NCI-H526 (cell line): ENCODE measurements at places on chromosomes 5 and 9.

GRCh38 chr5:33400675-33401074 lies 40.1 kb upstream of the TARS1 start:
- DNase-seq = no peak

- no peak for DNase-seq
These were observed 3.5 kb upstream of the ACTBL2 start for GRCh38 chr5:57486027-57486602.

DNA sequence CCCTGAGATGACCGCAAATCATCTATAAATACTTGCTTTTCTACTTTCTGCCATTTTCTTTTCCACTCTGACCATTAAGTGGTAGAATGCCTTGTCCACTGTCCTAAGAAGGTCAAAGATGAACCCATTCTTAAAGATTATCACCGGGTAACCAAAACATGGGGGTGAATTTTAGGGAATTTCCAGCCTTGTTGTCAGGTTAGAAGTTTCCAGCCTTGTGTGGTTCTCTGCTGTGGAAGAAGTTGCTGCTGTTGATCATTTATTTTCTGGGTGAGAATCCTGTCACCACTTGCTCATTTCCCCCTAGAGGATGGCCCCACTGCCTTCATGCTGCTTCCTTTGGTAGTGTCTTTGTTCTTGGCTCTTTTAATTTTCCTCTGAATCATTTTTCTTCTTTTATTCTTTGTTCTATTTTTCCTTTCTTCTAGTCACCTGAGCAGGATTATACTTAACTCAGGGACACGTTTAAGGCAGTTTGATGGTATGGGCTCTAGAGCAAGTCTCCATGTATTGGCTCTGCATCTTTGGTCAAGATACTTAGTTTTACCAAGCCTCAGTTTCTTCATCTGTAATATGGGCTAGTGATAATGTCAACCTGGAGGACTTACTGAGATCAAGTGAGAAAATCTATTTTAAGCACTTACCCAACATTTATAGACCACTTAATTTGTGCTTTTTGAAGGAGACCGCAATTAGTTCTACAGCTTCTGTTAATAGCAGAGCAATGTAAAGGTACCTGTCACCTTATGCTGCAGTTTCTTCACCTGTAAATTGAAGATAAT lies 266.2 kb downstream of the ARHGAP26 start:
- DNase-seq = no peak

DNA sequence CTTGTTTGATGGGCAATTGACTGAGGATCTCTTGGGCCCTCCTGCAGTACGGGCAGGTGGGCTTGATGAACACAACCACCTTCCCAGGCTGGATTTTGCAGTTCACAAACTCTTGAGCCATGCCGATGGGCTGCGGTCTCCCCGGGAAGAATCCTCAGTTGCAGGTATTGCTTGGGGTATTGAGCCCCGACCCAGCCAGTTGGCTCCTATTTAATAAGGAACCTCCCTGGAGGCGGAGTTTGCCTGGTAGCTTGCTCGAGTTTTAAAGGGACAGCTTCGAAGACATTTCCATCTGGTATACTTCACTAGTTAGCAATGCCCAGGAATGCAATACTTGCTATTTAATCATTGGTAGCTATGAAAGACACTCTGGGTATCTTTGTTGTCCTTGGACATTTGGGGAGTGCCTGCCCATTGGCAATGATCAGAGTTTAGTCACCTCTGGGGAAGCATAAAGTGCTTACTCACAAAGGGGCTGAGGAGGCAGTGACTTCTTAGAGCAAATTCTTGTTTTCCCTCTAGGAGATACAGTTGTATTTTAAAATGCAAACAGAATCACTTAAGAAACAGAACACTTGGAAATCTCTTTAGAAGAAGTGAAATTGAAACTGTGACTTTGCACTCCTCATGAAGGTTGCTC lies at the start of gene GLRX:
GLRX (minus strand) TSS at position 185 of the 640 bp plus-strand sequence; CDS start at position 121, 64 bp downstream.
- peak; percentile 79 for DNase-seq

- no peak for DNase-seq
These were observed 236.2 kb downstream of the PRELID2 start for GRCh38 chr5:145598983-145599382.

DNA sequence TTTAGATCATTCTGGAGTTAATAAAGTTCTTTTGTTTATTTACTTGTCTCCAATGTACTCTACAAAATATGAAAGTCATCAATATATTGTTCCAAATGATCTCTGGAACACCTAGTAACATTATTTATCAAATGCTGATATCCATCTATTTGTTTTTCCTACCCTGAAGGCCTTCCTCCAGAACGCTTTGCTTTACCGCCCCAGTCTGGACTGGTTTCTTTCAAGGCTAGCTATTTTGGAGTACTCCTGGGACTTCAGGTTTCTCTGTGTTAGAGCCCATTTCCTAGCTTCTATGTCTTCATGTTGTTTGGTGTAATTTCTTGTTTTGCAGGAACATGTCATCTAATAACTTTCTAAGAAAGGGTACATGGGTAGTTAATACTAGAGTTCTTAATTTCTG lies 9.6 kb downstream of the HCN1 start:
- no peak for DNase-seq

- peak; percentile 60 for DNase-seq
These were observed 275.2 kb upstream of the PCSK5 start for GRCh38 chr9:75615284-75615683.

GRCh38 chr5:88483964-88484672 lies 215.5 kb upstream of the TMEM161B start:
- DNase-seq = no peak

DNA sequence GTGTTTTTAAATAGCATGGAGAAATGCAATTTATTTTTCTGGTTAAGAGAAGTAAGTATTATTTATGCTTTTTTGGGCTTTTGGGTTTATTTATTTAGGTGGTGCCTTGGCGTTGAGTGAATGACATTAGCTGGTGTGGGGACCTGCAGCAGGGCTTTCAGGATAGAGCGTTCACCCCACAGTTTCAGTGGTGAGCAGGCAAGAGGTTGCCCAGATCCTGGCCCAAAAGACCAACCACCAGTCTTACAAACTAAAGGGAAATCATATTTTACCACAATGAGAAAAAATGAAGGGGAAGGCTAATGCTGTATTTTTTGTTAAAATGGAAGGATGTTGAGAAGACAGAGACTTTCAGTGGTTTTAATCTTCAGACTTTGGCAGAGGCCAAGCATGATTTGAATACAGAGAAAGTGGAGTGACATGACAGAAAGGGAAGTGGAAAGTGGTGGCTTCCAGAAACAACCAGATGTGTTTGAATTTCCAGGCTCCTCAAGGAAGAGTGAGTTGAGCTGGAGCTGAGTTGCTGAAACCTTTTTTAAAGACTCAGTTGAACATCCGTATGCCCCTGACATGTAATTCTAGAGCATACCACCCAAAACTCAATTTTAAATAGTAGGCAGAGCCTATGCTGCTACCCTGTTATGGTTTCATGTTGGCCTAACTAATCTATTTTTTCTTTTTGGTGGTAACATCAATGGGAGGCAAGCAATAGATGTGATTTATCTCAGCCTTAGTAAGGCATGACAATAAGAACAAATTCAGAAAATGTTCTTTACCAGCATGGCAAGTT lies 94.8 kb downstream of the AOPEP start:
- no peak for DNase-seq

DNA sequence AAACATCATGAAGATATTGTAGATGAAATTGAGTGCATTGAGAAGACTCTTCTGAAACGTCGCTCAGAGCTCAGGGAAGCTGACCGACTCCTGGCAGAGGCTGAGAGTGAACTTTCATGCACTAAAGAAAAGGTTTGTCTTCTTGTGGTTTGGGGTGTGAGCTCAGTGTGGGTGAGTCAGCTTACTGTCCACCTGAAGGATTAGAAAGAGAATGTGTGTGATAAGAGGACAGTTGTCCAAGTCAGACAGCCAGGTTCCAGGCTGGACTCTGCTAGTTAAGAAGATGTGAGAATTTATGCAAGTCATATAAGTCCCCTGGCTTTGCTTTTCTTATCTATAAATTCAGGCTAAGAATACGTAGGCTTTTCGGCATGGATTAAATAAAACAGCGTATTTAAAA lies 46.9 kb downstream of the RAB14 start:
- no peak for DNase-seq

DNA sequence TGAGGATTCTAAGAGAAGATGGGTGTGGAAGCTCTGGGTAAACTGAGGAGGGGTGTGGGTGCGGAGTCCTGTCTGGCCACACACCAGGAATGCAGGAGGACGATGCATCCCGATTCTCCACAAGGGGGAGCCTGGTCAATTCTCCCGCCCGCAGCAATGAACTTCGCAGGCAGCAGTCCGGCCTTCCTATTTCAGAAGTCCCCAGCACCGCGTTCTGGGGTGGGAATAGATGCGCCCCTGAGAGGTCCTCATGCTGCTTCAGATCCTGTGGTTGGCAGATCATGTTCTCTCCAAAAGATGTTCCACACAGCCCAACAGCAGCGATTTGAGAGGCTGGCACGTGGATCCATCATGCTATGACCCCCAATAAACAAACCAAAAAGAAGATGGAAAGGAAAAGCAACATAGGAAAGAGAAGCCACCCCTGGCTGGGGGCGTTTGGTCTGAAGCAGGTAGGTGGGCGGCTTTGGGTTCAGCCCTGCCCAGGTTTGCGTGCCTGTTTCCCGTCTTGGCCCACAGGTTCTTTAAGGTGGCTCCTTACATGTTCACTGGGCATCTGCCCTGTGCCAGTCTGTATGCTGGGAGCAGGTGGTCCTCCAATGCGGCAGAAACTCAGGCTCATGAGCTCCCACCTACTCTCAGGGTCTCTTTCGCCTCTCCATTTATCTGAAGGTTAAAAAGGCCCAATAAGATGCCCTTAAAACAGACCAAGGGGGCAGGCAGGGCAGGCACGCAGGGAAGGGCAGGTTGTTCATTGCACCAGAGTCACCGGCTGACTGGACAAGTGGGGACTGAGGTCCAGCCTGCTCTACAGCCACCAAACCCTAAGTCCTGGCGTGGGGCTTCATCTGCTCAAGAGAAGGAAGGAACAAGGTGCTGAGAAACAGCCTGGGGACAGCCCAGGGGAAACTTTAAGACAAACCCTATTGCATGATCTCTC lies 171.6 kb downstream of the PAX5 start:
- DNase-seq = no peak

GRCh38 chr5:93294996-93295395 lies 286.0 kb downstream of the NR2F1-AS1 start:
- DNase-seq = no peak

DNA sequence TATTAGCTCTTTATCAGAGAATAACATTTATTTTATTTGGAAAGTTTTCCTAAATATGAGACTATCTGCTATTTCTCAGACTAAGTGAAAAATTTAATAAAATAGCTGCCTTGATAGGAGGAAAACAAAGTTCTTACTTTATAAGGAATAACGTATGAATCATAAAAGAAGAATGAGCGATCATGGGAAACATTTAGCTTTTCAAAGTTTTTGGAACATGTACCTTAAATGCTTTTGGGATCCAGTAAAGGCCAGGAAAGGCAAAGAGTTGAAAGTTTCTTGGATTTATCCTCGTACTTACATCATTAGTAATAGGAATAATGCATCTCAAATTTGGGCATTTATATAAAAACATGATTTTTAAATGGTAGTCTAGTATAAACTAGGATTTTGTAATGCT lies 19.4 kb downstream of the OGN start:
- no peak for DNase-seq

DNA sequence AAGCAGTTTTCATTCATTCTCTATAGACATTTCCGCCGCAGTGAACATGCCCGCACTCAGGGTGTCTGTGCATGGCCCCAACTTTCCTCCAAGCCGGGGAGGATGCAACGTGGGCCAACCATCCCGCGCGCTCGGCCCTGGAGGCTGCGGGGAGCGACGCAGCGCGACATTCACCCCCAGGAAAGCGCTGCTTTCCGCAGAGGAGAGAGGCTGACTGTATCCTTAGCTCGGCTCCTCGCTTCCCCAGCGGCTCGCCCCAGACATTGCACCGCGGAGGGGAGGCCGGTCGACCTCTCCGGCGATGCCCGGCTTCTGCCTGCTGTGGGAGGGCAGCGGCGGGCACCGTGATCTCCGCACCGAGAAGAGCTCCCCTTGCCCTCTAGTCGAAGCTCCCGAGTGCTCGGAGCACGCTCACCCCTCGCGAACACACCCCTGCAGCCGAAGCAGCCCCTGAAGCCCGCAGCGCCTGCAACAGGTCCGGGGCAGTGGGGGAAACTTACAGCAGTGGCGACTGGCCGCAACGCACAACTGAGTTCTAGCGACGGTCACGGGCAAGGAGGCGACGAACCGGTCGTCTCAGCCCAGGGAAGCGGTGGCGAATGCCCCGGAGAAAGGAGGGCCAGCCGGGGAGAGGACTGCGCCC lies 600 bp downstream of the ENC1 start:
- peak; percentile 71 for DNase-seq

- no peak for DNase-seq
These were observed 657.0 kb upstream of the WWC1 start for GRCh38 chr5:167634432-167634831.

- no peak for DNase-seq
These were observed 197.4 kb downstream of the WDR70 start for GRCh38 chr5:37576552-37576951.

- no peak for DNase-seq
These were observed 37.5 kb upstream of the SUSD3 start for GRCh38 chr9:93020771-93021670.

DNA sequence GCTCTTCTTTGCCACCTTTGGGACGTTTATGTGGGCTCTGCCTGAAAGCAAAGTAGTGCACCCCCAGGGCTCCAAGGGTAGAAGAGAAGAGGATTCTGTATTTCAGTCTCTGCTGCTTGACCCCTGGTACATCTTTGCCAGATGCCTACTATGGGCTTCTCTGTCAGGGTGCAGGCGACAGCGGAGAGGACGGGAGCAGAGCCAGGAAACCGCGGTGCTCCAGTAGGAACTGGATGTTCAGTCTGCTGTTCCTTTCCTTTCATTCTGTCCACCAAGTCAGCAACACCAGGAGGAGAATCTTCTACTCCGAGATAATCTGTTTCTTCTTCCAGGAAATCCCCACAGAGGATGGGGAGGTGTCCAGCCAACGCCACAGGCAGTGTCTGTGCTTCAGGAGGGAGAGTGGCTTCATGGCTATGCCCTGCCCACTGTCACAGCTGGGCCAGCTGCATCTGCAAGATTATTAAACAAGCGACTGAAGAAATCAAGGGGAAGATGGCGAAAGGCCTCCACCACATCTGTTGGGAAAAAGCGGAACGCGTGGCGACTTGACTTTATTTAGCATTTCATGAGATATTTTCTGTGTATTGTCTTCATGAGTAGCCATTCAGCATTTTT lies 398.3 kb downstream of the IRX1 start:
- DNase-seq = no peak

- no peak for DNase-seq
These were observed 143.9 kb upstream of the SLC1A3 start for GRCh38 chr5:36462295-36463021.

- no peak for DNase-seq
These were observed 452.0 kb upstream of the DMAC1 start for GRCh38 chr9:8251566-8251965.

- no peak for DNase-seq
These were observed 121.4 kb downstream of the MED10 start for GRCh38 chr5:6256901-6257300.

- DNase-seq = no peak
These were observed 365.9 kb upstream of the C9orf72 start for GRCh38 chr9:27939186-27939585.
